DMS153 (cell line): ENCODE measurements at places on chromosomes 7 and 10.

GRCh38 chr10:21993360-21994001 is 10.0 kb downstream of the DNAJC1 start:
- no peak for DNase-seq

- DNase-seq: no peak
Observed at GRCh38 chr10:391305-391704, 256.1 kb downstream of the ZMYND11 start.

GRCh38 chr7:144158861-144159260 is 24.4 kb upstream of the CTAGE4 start:
- DNase-seq: no peak

DNA sequence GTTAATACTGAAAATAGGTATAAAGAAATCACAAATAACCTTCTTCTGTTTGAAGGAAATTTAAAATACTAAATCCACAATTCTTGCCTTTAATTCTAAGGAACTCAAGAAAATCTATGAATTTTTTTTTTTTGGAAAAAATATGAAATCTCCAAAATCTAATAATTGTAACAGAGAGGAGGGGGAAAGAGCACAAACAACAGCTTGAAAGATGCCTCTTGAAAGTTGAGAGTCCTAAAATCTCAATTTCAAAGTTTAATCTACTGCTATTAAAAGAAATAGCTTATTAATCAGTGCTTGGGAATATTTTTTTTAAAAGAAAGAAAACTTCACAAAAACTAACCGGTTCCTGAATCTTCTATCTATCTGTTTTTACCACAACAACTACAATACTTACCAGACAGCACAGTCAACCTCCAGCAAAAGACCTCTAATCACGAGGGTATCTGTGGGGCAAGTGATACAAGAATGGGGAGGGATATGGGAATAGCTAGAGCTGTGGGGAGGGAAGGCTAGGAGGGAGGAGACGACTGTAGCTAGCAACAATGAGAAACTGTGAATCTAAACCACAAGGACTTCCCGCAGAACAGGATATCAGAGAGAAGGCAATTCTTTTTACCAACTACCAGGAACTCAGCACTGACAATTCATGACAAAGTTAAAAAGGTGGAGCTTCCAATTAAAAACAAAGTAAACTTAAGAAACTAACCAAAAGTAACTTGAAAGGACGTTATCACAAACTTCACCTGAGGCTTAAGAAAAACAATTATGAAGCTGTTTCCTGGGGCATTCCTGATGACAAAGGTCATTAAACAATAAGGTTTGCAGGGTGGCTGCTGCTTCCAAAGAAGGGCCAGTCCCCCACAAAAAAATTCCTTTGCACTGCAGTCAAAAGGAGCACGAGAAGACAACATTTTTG is at the start of gene USP54:
Gene USP54, minus strand, starts transcription at position 462 of the 919 bp plus-strand sequence. CDS start 15,684 bp downstream, outside the sequence.
- peak; percentile 36 for DNase-seq

DNA sequence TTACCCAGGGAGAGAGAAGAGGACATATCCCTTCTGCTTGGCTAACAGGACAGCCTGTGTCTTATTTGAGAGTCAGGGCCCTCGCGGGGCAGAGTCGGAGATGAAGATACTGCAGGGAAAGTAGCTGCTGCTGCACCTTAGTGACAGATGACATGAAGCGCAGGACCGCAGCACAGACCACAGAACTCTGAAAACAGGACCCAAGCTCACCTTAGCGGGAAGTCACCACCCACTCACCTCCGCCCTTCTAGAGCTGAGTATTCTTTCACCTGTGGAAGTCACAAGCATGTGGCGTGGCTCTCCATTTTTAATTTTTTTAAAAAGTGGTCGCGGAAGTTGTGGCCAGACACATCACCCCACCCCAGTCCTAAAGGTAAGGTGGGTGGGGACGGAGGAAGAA is 191.4 kb downstream of the FAM107B start:
- no peak for DNase-seq

- no peak for DNase-seq
Observed at GRCh38 chr10:37871568-37872251, 14.3 kb upstream of the ZNF248 start.

- peak; percentile 70 for DNase-seq
Observed at GRCh38 chr7:101126651-101127459, at the start of gene SERPINE1. TSS of gene SERPINE1 (plus strand) at chr7:101127104. CDS start at chr7:101128394, 1,290 bp downstream.

DNA sequence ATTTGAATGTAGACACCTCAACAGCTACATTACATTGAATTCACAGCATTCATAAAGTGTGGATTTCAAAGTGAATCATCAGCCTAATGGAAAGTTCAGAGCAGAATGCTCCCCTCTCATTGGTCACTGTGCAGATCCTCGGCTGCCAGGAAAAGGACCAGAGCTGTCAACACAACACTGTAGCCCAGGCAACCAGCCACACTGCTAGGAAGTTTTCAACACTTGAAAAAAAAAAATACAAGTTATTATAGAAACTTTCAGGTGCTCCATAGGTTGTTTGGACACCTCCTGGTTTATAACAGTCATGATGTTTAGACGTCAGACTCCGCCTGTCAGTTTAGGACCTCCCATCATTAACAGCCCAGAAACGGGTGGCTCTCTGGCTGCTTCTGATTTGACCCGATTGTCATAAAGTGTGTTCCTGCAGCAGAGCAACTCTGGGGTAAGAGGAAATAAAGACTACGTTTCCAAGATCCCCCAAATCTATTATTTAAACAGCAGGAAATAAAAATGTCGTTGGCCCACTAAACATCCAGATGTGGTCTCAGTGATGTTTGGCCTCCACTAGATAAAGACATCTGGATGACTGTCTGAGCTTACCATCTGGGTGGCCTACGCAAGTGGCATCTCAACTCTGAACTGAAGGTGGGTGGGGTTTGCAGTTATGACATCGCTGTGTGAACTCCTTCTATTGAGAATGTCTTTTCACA is 117.4 kb downstream of the CABCOCO1 start:
- no peak for DNase-seq

DNA sequence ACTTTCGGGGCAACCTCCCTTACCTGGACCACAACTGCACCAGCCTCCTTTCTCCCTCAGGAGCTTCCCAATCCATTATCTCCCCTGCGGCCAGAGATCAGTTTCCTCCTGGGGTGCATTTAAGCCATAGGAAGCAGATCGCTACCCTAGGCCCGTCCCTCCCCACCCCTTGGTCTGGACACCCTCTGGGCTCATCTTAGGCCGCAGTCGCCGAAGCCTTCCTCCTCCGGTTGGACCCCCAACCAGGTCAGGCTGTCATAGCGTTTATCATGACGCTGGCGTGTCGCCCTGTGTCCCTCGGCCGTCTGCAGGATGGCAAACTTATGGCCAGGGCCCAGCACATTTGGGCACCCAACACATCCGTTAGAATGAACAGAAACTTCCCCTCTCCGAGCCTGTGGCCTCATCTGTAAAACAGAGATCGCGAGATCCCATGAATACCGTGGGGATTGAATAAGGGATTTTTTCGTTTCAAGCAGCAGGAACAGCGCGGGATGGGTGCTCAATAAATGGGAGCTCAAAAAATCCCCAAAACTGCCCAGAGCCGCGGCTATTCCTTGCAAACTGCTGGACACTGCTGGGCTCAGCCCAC is 669 bp upstream of the AP5Z1 start:
- no peak for DNase-seq

DNA sequence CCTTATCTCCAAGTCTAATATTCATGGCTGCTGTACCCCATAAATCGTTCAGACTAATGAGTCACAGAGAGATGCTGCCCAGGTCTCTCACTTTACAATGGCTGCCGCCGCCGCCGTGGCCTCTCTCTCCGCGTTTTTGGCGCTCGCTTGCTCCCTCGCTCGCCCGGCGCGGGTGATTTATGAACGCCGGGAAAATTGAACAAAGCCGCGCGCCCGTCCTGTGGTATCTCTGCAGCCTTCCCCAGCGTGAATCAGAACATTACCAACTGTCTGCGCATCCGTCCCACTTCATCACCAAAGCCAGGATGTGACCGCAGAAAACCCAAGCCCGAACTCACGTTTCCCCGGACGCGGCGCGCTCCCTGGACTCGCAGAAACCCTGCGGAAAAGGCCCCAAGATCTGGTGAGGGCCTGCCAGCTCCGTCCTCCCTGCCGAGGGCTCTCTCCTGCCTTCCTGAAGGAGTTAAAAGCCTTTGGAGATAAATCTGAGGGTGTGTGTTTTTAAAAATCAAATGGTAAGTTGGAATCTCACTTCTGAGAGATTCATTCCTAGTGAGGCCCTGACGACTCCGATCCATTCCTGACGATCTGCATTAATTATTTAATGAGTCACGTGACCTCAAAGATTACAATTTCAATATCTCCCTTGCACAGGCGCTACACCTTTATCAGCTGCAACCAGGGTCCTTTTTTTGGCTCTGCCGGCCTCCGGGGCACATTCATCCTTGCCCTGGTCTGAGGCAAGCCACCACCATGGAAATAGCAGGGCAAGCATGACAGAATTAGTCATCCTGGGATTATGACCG is 6.3 kb downstream of the HOXA4 start:
- no peak for DNase-seq

DNA sequence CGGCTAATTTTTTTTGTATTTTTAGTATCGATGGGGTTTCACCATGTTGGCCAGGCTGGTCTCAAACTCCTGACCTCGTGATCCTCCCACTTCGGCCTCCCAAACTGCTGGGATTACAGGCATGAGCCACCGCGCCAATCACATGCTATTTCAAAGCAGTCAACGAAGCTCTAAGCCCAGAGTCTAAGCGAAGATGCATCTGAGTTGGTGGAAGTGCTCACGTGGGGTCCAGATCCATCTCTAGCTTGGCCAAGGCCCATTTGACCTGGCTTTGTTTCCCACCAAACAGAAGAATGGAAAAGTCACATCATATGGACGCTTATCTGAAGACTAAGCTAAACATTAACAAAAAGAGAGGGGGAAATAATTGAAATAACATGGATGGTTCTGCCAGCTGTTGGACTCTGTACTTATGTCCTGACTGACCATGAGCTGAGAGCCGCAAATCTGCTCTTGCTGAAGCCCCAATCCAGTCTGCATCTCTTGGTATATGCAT is 3.8 kb upstream of the GTF2I start:
- DNase-seq: no peak

- no peak for DNase-seq
Observed at GRCh38 chr7:14436878-14437277, 447.4 kb upstream of the ETV1 start.

DNA sequence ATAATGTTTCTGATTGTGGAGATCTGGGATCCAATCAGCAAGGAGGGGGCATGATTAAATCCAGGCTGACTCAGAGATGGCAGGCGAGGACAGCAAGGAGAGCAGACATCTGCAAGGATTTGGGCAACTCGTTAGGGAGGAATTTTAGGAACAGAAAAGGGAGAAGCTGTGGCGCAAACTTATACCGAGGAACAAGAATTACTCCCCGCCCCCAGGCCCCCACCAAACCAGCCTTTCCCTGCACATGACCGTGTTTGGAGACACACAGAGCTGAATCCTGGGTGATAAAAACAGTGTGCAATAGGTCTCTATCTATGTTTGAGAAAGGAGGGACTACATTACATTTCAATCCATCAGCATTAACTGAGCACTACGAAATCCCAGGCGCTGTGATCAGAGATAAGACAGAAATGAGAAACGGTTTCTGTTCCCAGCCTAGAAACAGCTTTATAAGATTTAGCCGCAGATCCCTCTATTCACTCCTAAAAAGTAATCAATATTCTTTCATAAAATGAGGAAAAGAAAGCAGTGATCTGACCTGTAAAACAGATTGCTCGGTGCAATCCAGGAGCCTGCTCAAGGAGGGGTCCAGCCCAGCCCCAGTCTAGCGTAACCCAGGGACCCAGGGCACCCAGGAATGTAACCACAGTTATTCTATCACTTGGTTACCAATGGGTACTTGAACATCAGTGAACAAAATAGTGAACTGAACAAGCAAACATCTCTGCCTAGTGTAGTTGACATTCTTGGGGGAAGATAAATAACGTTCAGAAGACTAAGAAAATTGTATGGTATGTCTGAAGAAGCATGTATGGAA is 37.2 kb upstream of the RAPGEF5 start:
- DNase-seq: peak; percentile 48

DNA sequence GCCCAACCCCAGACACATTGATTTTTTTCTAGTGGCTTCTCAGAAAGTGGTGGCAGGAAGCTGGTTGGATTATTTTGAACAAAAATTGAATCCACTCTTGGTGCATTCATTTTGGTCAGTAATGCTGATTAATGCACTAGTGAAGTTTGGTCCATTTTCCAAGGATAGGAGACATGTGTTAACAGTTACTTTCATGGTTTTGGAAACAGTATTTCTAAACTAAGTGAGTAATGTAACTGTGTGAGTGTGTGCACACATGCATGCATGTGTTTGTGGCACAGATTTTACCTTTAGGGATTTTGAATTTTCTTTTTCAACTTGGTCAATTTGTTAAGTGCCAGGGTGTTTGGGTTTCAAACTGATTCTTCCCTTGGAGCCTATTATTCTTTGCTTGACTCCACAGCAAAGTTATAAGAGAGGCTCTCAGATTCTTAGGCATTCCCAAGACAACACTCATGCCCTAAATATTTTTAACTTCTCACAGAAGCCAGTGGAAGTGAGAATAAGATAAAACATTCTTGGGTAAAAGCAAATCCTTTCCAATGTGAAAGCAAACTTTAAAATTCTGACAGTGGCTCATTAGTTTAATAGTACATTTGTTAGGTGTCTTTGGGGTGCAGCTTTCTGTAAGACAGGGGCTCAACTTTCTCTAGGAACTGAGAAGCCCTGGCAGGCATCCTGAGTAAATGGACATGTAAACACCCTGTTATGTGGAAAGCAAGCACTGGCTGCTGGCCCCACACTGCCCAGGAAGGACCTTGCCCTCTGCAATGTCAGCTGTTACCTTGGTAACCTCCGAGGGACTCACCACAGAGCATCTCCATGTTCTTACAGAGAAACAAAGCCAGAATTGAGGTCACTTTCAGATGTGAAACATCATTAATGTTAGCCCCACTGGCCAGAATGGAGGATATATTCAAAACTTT is 68.4 kb downstream of the ASAH2B start:
- no peak for DNase-seq

DNA sequence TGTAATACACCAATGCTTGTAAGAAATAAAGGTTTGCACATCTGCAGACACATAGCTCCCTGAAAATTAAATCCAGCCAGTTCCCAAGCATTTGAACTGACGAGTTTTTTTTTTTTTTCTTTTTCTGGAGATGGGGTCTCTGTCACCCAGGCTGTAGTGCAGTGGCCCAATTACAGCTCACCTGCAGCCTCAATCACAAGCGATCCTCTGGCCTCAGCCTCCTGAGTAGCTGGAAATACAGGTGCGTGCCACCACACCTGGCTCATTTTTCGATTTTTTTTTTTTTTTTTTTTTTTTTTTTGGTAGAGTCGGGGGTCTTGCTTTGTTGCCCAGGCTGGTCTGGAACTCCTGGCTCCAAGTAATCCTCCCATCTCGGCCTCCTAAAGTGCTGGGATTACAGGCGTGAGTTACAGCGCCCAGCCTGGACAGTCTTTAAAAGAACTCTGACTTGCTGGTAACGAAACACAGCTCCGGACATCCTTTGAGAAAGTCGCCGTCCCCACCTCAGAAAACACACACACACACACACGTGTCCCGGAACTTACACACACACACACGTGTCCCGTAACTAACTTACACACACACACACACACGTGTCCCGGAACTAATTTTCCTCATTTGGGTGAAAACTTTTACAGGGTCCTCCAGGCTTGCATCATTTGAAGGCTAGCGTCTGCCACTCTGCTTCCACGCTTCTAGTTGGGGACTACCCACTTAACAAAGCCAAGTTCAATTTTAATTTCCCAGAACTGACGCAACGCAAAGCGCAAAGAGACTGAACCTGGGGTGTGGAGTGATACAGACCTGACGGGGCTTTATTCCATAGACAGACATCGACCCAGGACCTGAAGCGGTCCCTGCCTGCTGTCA is 18.6 kb downstream of the OCM2 start:
- peak; percentile 8 for DNase-seq

- peak; percentile 15 for DNase-seq
Observed at GRCh38 chr10:132637477-132638129, 100.0 kb downstream of the INPP5A start.

GRCh38 chr7:2049782-2050510 is 182.8 kb downstream of the MAD1L1 start:
- no peak for DNase-seq
